ENCODE measurements at places on chromosomes 4 and X.

DNA sequence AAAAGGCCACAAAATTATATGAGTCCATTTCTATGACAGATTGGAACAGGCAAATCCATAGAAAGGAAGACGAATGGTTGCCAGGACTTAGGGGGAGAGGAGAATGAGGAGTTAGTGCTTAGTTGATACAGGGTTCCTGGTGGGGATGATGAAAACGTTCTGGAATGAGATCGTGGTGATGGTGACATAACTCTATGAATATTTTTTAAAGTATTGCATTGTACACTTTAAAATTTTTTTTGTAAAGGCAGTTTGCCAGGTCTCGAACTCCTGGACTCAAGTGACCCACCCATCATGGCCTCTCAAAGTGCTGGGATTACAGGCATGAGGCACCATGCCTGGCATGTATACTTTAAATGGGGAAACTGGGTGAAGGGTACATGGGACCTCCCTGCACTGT is 9.9 kb upstream of the CCNQ start:
- no peak for DNase-seq

DNA sequence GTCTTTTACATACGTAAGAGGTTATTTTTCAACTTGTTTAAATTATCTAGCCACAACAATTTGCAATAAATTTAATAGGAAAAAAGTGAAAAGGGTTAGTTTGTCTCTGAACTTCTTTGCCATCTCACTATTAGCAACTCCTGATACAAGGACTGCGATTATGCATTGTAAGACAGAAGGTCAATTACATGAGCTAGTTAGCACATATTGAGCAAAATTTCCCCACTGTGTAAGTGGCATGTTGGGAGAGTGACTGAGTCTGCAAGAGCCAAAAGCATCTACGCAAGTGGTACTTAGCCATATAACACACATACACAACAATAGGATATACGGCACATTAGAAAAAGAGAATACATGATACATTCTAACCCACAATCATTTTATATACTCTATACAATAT is 927.2 kb downstream of the STPG2 start:
- DNase-seq: no peak

GRCh38 chr4:89829470-89830138 is 7.4 kb downstream of the SNCA start:
- DNase-seq: no peak

DNA sequence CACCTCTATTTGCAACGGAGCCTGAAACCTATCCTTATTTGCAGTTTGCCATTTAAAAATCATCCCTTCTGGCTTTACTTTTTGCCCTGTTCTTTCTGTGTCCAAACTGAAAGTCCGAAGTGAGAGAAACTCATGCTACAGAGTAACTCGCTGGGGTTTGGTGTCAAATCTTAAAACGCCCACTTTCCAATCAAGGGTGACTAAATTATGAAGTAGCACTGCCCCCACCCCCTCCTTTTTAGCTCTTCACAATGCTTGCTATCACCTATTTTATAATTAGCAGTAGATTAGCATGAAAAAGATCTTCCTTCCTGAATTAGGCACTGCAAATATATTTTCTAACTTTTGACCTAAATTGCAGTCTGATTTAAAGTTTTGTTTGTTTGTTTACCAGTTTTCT is 52.5 kb downstream of the VGLL1 start:
- no peak for DNase-seq

DNA sequence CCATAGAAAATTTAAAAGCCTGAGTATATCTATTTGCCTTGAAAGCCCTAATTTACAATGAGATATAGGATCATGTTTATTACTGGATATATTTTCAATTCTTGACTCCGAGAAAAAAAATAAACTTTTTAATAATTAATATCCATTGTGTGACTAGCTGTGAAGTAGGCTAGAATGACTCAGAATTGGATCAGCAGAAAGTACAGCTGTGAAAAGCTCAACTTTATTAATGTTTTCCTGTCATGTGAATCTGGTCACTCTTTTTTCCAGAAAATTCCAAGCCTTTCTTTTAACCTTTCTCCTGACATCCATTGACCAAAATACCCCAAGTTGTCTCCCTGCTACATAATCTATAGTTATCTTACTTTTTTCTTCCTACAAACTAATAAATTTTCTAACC is 171.8 kb upstream of the PACRGL start:
- DNase-seq: peak; percentile 26

DNA sequence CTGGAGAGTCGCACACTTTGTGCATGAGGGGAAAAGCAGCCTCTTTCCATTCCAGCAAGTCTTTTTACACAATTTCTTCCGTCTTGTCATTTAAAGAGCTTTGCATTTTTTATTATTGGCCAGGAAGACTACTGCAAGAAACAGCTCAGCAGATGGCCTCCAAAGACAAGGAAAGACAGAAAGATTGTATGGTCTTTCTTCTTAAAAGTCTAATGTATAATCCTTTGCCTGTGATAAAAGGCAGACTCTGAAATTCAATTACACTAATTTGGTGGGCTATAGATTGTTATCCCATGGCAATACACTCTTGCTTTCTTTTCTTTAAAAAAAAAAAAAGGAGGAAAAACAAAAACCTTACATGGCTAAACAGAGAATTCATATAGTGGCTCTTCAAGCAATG is 5.9 kb downstream of the CAPN6 start:
- DNase-seq: no peak

- no peak for DNase-seq
These were observed 46.6 kb downstream of the HTT start for GRCh38 chr4:3121110-3121509.

DNA sequence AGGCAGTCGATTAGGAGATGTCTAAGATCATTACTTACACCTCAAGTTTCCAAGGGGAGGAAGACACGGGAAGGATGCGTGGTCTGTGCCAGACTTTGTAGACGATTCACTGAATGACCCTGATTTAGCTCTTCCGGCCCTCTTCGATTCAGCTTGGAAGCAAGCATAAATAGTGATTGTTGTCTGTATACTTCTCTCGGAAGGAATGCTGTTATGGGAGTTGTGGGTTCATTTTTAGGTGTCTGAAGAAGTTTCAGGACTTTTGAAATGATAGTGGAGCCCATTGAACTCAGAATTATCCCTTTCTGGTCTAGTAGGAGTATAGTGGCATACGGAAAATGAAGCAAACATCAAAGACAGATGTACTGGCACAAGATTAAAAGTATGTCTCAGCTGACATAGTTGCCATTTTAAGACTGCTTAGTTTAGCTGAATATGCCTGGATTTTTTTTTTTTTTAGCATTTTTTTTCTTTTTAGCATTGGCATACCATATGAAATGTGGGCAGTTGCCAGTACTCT is 1.0 kb upstream of the ANKRD17 start:
- DNase-seq: peak; percentile 59

DNA sequence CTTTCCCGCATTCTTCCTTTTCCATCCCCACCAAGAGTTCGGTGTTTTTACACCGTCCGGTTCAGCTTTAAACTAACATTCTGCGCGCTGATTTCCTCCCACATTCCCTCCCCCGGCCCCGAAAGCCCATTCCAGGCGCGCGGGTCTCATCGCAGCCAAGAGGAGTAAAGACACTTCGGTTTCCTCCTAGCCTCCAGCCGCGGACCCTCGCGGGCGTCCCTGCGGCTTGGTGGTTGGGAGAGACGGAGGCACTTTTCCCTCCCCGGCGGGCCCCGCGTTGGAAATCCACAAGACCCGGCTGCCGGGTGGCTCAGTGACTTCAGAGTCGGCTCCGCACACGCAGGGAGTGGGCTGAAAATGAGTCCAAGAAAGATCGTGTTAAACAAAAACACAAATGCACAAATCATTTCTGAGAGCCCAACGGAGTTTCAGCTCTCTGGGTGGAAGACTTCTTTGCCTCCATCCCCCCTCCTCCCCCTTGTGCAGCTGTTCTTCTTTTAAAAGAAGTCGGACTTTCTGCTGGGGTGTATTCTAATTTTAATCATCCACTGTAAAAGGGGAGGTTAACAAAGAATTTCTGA is 2.0 kb upstream of the ARX start:
- DNase-seq: no peak

DNA sequence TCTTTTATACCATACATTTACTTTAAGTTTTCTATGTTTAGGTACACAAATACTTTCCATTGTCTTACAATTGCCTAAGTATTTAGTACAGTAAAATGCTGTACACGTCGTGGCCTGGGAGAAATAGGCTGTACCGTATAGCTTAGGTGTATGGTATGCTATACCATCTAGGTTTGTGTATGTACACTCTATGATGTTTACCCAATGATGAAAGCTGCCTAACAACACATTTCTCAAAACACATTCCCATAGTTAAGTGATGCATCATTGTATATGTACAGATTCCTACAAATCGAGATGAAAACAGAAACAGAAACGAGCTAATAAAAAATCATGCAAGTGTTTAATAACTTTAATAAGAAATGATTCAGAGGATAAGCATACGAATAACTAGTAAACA is 51.6 kb downstream of the SPANXA2 start:
- DNase-seq: no peak

- no peak for DNase-seq
These were observed 29.6 kb upstream of the TASL start for GRCh38 chrX:30607155-30607554.

GRCh38 chr4:1209821-1210220 is 37.4 kb upstream of the SPON2 start:
- no peak for DNase-seq

GRCh38 chr4:56995525-56995924 is 16.8 kb downstream of the POLR2B start:
- no peak for DNase-seq

DNA sequence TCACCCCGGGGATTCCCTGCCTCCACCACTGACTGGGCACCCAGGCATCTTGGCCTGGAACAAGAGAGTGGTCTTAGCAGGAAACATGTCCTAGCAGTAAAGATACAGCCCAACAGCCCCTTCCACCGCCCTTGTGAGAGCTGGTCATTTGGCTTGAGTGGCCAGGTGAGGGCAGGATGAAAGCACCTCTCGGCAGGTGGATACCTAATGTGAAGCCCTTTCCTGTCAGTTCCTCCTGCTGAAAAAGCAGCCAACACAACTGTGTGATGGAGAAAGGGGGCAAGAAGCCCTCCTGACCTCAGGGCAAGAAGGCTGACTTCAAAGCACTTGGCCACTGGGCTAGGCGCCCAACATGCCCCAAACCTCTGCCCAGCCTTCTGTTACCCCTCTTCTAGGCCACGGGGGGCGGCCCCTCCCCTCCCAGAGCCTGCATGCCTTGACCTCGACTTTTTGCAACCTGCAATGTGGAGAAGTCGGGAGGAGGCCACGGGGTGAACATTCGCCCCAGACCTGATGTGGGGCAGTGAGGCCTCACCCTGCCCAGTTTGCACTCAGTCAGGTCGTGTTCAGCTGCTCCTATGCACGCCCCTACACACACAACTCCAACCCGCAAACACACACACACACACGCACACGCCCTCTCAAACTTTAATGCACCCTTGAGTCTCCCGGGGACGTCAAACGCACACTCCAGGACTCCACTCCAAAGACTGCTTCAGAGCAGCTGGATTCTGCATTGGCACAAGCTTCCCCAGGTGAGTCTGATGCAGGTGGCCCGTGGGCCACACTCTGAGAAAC is 1.1 kb downstream of the LGI2 start:
- DNase-seq: no peak

Data from RKO (cell line).